ENCODE measurements at places on chromosomes 7 and 10.

DNA sequence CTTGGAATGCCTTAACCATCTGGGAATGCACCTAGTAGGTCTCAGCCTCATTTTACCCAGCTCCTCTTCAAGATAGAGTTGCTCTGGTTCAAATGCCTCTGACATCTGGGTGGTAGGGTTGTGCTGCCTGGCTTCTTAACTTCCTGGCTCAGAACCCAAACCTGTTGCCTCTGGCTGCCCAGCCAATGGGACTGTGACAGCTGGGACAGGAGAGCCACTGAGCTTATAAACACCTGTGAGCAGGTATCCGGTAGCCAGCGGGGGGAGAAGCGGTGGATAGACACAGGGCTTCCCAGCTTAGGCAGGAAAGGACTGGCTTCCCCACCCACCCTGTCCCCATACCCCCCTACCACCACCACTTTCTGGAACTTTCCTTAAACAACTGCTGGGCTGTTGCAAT, 115.8 kb upstream of the CARD11 start:
- no peak for DNase-seq

DNA sequence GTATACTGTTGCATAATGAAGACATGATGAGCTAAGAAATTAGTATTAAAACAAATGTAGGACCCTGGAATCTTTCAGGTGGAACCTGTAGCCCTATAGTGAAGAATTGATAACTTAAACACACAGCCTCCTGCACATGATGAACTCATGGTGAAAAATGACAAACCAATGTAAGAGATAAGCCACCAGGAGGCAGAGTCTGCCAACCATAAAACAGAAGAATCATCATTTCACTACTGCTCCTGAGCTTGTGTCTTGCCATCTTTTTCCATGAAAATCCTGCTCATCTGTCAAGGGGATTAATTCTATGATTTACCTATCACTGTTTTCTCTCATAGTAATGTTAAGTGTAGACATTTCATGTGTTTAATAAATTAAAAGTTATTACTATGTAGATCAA, 363.9 kb downstream of the MALRD1 start:
- no peak for DNase-seq

- peak; percentile 10 for DNase-seq
Observed at GRCh38 chr10:107072786-107073185, 91.7 kb downstream of the SORCS1 start.

GRCh38 chr10:132241496-132241895, 54.7 kb downstream of the DPYSL4 start:
- no peak for DNase-seq

DNA sequence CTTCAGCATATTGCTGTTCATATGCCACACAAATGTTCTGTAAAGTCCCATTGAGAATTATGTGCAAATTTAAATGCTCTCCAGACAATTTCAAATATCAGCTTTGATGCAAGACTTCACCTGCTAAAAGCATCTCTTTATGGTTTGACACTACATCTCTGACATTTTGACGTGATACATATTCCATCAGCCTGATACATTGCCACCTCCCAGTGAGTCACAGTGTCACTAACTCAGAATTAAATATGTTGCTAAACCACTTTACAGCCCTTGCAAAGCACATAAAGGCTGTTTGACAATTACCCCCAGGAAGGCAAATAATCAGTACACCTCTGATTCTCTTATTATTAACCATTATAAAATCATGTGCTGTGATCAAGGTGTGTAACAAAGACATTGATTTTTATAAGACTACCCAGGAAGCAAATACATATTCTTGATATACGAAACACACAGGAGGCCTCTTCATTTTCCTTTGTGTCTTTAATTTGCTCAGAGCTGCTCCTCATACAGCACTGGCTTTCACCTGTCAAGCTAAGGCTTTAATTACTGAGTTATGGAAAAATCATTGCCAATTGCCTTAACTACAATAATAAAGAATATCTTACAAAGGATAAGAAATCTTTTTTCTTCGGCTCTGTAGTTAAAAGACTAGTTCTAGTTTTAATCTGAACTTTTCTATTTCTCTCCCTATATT, 547.5 kb upstream of the C7orf33 start:
- no peak for DNase-seq

- no peak for DNase-seq
Observed at GRCh38 chr7:90175667-90176066, 21.4 kb downstream of the STEAP1 start.

- no peak for DNase-seq
Observed at GRCh38 chr10:94061026-94061425, 67.3 kb downstream of the PLCE1 start.

GRCh38 chr7:45980973-45981372, 59.9 kb upstream of the IGFBP3 start:
- no peak for DNase-seq

GRCh38 chr10:121027371-121027770, 176.2 kb downstream of the WDR11 start:
- DNase-seq = no peak

- DNase-seq = peak; percentile 4
Observed at GRCh38 chr10:72567889-72568640, 57.8 kb downstream of the MICU1 start.

GRCh38 chr7:37095122-37095521, 353.5 kb downstream of the ELMO1 start:
- no peak for DNase-seq

DNA sequence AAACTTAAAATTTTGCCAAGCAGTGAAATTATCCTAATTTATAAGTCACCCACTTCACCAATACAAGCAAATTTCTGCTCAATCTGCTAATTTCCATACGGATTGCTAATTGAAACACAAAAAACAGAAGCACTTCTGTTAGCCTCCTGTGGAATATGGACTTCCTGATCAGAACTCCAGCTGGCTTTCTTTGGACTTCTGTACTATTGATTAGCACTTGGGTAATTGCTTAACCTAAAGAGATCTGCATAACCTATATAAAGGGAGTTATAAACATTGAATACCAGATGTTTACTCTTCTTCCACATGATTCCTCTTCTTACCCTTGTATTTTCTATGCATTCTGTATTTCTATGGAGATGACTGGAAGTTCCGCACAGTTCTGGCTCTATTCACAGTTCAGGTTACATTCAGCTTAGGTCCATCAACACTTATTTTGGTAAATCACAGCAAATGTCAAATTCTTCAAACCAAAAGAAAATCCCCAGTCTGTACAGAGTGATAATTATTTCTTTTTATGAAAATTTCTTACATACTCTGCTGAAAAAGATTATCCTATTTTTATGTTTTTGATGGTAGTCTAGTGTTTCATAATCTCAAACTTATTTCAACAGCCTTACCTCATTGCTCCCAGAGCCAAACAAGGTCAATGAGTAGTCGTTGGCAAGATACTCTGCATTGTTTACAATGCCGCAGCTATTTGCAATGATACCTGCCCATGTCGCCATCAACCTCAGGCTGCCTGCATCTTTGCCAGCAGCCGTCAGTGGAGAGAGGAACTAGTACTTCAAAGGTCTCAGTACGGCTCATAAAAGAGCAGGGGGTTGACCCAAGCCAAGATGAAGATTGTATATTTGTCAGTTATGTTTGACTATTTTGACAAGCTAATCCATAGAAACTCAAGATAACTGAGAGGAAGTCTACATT, 225.6 kb downstream of the AHR start:
- no peak for DNase-seq

- DNase-seq = peak; percentile 46
Observed at GRCh38 chr7:84637568-84638338, 443.2 kb upstream of the SEMA3A start.

DNA sequence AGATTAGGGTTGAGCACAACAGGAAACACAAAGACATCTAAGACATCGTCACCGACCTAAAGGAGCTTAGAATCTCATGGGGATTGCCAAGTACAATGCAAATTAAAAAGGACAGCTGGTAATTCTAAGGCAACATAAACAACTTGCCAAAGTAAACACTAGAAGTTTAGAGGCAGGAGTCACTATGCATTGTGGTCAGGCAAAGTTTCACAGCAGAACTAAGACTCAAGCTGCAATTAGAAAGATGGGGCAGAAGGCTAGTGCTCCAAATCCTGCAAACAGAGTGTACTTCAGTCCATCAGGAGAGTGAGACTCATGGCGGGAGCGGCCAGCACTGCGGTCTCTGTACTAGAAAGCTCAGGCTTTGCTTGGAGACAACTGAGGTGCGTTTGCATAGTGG, 52.7 kb downstream of the HIPK2 start:
- DNase-seq = no peak

- DNase-seq = no peak
Observed at GRCh38 chr10:131977323-131978096, 4.2 kb downstream of the BNIP3 start.

DNA sequence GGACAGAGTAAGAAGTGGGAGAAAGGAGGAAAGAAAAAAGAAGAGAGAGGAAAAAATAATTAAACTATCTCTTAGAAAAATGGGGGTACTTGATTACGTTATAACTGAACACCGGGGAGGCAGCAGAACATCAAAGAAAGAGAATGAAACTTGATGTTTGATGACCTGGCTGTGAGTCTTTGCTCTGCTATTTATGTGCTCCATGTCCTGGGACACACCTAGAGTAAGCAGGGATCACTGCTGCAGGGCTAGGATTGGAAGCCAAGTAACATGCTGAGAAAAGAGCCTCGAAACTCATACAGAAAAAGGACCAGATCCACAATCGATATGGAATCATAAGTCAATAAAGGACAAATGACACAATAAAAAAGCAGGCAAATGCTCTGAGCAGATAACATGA, 56.7 kb upstream of the COL13A1 start:
- no peak for DNase-seq

DNA sequence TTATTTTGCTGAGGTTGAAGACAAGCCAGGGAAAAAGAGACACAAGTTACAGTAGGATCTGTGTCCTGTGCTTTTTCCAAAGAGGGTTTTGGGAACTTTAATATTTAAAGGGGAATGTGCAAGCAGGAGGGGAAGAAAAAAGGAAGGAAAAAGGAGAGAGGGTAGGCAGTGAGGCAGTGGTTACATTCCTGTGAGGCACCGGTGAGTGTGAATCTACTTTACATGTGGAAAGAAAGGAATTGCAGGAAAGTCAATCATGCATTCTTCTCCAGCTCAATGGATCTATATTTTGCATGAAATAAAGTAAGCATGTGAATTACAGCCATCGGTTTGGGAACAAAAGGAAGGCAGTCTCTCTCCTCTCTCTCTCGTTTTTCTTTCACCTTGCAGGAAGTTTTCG, 12.6 kb upstream of the DYNC2I1 start:
- no peak for DNase-seq

- DNase-seq = no peak
Observed at GRCh38 chr7:26409661-26410547, 118.2 kb downstream of the SNX10 start.

DNA sequence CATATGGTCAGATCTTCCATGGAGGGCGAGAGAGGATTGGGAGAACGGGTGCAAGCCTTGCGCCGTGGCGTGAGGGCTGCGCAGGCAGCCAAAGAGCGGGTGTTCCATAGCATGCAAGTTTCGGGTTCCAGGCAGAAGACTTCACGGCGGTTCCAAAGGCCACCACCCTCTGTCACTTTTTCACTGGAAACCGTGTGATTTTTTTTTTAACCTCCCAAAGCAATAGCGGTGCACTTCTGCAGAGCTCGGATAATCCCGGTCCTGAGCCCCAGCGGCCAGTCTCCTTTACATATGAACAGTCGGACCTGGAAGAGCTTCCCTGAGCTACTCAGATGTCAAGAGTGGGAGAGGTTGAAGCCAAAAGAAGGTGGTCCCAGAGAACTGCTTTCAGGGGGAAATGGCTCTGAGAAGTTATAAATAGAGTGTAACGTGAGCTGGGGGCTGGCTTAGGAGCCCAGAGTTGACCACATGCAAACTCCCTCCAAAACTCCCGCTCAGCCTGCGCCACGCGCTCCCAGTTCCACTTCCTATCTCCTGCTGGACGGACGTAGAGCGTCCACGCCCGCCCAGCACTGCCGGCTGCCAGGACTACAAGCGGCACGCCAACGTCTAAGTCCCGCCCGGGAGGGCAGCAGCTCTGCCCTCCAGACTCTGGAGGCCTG, at the start of gene MEOX2:
Gene MEOX2, minus strand, starts transcription at position 389 of the 662 bp plus-strand sequence. Its CDS starts 281 bp downstream, at position 108.
- DNase-seq = no peak

DNA sequence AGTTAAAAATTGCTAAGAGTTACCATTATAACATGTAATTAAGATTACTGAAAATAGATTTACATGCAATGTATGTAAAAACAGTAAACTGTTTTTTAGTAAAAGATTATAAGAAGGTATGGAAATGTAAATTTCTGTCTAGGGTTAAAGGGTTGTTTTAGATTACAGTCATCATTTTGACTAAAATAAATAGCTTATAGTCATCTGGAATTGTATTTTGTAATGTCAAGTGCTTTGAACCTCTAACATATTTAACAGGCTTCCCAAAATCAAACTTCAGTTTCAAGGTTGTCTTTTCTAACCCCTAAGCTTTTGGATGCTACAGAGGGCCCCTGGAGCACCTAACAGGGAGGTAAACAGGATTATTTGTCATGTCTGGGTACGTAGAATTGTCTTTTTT, 35.0 kb upstream of the ZNF746 start:
- no peak for DNase-seq

Measured in COLO829 (cell line).